ENCODE measurements at places on chromosomes 3 and 15.

GRCh38 chr15:91921188-91921842 lies 67.8 kb downstream of the SLCO3A1 start:
- no peaks in the 10 kb centered on the region for H3K27me3 ChIP-seq
- no peak overlapping the region for H3K27ac ChIP-seq
- no peaks in the 10 kb centered on the region for H3K4me1 ChIP-seq
- DNase-seq: peak; percentile 16
- no peak overlapping the region for H3K4me3 ChIP-seq
- H3K36me3 ChIP-seq: no peaks in the 10 kb centered on the region

DNA sequence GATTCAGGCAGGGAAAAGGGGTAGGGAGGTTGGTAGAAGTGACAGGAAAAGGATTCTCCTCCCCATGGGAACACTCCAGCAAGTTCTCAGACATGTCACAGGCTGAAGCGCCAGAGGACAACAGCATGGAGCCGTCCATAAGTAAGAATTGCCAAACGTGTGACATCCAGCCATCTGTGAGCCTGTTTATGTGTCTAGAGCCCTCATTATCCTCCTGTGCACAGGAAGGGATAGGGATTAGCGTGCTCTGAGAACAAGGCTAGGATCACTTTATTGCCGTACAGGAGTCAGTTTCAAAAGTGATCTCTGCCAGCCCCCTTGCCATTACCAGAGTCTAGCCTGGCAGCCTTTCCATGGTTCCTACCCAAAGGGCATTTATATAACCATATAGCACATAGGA lies 549.5 kb downstream of the NTRK3 start:
- no peak overlapping the region for H3K27ac ChIP-seq
- H3K36me3 ChIP-seq: no peaks in the 10 kb centered on the region
- no peak overlapping the region for H3K4me3 ChIP-seq

DNA sequence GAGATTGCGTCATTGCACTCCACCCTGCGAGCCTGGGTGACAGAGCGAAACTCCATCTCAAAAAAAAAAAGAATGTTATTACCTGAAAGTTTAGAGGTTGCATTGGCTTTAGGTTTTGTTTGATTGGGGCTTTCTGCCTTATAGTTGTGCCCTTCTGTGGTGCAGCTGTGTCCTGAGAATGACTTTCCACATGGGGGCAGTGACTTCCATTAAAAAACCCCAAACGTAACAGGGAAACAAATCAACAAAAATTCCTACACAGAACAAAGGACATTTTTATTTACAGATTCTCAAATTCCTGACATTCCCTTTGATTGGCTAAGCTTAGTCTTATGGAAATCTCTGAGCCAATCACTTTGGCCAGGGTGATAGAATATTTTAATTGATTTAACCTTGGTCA lies 154.1 kb upstream of the GPR149 start:
- DNase-seq: peak; percentile 6
- no peak overlapping the region for H3K4me3 ChIP-seq
- H3K36me3 ChIP-seq: no peaks in the 10 kb centered on the region
- H3K4me1 ChIP-seq: no peaks in the 10 kb centered on the region

DNA sequence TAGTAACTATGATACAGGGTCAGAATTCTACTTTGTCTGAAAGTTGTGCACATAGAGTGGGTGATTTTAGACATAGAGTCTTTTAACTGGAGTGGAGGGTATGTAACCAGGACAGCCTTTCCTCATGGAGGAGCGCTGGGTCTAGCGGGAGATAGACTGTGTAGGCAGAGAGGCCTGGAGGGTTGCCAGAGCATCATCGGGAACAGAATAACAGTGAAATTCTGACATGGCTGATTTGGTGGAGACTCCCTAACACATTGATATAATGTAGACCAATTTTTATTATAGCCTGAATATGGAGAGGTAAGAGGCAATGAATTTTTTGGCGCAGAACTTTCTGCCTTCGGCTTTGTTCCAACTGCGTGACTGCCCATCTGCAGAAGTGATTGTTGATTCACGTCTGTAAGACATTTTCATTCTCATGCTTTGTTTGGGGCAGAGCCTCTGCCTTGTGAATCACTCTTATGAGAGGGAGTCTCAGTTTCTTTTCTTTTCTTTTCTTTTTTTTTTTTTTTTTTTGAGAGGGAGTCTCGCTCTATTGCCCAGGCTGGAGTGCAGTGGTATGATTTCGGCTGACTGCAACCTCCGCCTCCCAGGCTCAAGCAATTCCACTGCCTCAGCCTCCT lies 16.0 kb downstream of the LPP start:
- H3K27me3 ChIP-seq: no peaks in the 10 kb centered on the region
- no peak for DNase-seq
- H3K4me1 ChIP-seq: no peaks in the 10 kb centered on the region
- H3K36me3 ChIP-seq: peaks cover 2% of the 10 kb centered on the region
- H3K27ac ChIP-seq: no peak overlapping the region

GRCh38 chr15:50051811-50052419 lies 67.1 kb downstream of the ATP8B4 start:
- no peak overlapping the region for H3K27ac ChIP-seq
- H3K27me3 ChIP-seq: no peaks in the 10 kb centered on the region
- no peaks in the 10 kb centered on the region for H3K36me3 ChIP-seq
- H3K4me3 ChIP-seq: no peak overlapping the region

GRCh38 chr15:56344336-56344735 lies 20.9 kb upstream of the TEX9 start:
- H3K27ac ChIP-seq: no peak overlapping the region
- H3K27me3 ChIP-seq: no peaks in the 10 kb centered on the region
- no peak overlapping the region for H3K4me3 ChIP-seq
- no peak for DNase-seq

GRCh38 chr3:106242781-106243180 lies 374.0 kb upstream of the CBLB start:
- H3K27me3 ChIP-seq: no peaks in the 10 kb centered on the region
- no peak overlapping the region for H3K4me3 ChIP-seq
- H3K4me1 ChIP-seq: no peaks in the 10 kb centered on the region
- H3K36me3 ChIP-seq: no peaks in the 10 kb centered on the region

DNA sequence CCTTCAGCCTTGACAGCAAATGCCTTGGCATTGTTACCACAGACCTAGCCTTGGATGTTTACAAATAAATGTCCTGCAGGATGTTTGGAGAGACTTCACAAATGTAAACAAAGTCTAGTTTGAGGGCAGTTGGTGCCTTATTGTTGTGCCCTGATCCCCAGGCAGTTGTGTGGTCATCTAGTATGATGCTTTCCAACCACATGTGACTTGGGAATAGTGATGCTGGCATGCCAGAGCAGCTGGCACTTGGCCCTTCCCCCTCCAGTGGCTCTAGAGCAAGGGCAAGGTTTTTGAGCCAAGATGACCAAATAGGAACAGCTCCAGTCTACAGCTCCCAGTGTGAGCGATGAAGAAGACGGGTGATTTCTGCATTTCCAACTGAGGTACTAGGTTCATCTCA lies 258.2 kb downstream of the ADAMTS17 start:
- no peaks in the 10 kb centered on the region for H3K36me3 ChIP-seq
- no peak for DNase-seq
- no peak overlapping the region for H3K4me3 ChIP-seq
- H3K27me3 ChIP-seq: no peaks in the 10 kb centered on the region
- no peaks in the 10 kb centered on the region for H3K4me1 ChIP-seq
- no peak overlapping the region for H3K27ac ChIP-seq

DNA sequence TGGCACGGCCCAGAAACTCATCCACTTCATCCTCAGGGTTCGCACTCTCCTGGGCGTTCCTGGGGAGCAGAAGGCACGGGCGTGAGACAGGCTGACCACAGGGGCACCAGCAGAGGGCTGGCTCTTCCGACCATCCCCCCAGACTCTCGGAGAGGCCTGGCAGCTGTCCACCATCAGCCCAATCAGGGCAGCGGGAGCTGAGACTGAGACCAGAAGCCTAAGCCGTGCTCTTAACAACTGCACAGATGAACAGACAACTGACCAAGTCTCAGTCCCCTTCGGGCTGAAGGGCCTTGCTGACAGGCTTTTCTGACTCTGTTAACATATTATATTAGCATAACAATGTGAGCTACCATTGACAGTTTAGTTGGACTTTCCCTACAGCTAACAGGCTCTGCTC lies 118.0 kb downstream of the SEC22A start:
- no peaks in the 10 kb centered on the region for H3K27me3 ChIP-seq
- no peak overlapping the region for H3K4me3 ChIP-seq
- no peak for DNase-seq
- no peaks in the 10 kb centered on the region for H3K36me3 ChIP-seq

DNA sequence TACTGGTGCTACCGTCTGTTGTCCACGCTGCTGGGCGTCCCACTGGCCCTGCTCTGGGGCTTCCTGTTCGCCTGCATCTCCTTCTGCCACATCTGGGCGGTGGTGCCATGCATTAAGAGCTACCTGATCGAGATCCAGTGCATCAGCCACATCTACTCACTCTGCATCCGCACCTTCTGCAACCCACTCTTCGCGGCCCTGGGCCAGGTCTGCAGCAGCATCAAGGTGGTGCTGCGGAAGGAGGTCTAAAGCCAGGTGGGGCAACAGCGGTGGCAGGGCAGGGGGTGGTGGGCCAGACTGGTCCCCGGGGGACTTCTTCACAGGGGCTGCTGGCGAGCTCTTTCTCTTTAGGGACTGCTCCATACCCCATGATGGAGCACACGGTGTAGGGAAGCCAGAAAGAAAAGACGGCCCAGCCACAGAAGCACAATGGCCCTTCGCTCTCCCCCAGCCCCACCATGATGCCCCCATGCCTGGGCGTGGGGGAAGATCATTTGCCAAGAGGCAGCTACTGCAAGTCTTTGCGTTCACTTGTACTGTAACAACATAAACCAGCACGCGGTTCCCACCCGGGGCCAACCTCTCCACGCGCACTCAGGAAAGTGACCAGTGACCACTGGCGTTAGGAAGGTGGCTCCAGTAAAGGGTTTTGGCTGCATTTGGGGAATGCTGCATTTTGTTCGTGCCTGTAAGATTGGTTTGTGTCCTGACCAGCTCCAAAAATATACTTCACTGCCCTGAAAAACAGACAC lies 12.2 kb downstream of the CAV3 start:
- peaks cover 4% of the 10 kb centered on the region for H3K4me1 ChIP-seq
- no peak overlapping the region for H3K4me3 ChIP-seq
- H3K27ac ChIP-seq: no peak overlapping the region
- no peak for DNase-seq
- no peaks in the 10 kb centered on the region for H3K27me3 ChIP-seq
- no peaks in the 10 kb centered on the region for H3K36me3 ChIP-seq

- no peaks in the 10 kb centered on the region for H3K27me3 ChIP-seq
- no peak overlapping the region for H3K27ac ChIP-seq
- DNase-seq: no peak
- H3K4me3 ChIP-seq: no peak overlapping the region
- H3K36me3 ChIP-seq: no peaks in the 10 kb centered on the region
- no peaks in the 10 kb centered on the region for H3K4me1 ChIP-seq
Measured at GRCh38 chr15:36265422-36265821, 314.0 kb upstream of the CDIN1 start.

DNA sequence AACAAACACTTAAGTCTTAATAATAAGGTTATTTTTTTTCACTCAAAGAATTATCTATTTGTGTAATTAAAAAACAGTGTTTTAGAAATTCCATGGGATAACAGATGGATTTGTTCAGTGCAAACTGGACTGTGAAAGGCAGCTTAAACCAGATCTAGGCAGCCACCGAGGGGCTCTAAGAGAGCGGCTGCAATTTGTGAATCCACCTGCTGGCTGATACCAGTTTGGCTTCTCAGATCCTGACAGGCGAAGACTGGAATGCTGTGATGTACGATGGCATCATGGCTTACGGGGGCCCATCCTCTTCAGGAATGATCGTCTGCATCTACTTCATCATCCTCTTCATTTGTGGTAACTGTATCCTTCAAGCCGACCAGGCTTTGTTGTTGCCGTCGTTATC lies 119.6 kb downstream of the CHDH start:
- H3K4me3 ChIP-seq: no peak overlapping the region
- H3K36me3 ChIP-seq: no peaks in the 10 kb centered on the region
- no peaks in the 10 kb centered on the region for H3K4me1 ChIP-seq
- H3K27ac ChIP-seq: no peak overlapping the region
- no peaks in the 10 kb centered on the region for H3K27me3 ChIP-seq

DNA sequence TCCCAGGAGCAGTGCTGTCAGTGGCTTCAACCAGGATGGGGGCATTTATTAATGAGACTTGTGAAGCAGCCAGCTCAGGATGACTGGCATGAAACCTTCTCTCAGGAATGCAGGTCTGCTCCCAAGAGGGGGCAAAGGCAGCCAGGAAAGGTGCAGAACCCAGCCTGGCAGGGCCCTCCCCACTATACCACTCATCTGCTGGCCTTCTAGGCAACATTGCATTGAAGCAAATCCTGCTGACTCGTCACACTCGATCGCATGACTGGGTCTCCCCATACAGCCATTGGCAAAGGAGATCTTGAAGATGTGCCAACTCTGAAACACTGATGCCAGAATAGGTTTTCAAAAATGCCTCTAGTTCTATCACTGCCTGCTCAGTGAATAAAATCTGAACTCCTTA lies 65.7 kb upstream of the CMTM7 start:
- H3K36me3 ChIP-seq: no peaks in the 10 kb centered on the region
- no peaks in the 10 kb centered on the region for H3K27me3 ChIP-seq
- no peak overlapping the region for H3K4me3 ChIP-seq
- peaks cover 3% of the 10 kb centered on the region for H3K4me1 ChIP-seq

DNA sequence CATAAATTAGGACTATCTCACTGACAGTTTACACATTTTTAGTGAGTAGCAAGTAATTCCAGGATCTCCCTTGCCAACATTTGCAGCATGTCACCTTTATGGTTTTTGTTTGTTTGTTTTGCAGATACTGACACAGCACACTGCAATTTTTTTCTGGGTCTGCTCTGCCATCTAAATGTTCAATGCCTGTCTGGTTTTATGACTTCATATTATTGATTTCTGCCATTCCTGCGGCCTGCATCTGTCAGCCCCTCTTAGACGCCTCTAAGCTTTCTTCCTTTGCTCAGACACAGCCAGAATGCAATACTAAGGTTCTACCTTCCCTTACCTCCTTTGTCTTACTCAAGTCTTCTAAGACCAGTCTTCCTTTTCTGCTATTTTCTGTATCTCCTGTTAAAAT lies 321.2 kb upstream of the AZI2 start:
- H3K36me3 ChIP-seq: no peaks in the 10 kb centered on the region
- no peaks in the 10 kb centered on the region for H3K4me1 ChIP-seq
- H3K4me3 ChIP-seq: no peak overlapping the region

GRCh38 chr3:120170223-120170622 lies 76.0 kb upstream of the GSK3B start:
- H3K27ac ChIP-seq: no peak overlapping the region
- H3K4me1 ChIP-seq: peaks cover 12% of the 10 kb centered on the region
- no peaks in the 10 kb centered on the region for H3K36me3 ChIP-seq
- no peak overlapping the region for H3K4me3 ChIP-seq
- peak; percentile 83 for DNase-seq

DNA sequence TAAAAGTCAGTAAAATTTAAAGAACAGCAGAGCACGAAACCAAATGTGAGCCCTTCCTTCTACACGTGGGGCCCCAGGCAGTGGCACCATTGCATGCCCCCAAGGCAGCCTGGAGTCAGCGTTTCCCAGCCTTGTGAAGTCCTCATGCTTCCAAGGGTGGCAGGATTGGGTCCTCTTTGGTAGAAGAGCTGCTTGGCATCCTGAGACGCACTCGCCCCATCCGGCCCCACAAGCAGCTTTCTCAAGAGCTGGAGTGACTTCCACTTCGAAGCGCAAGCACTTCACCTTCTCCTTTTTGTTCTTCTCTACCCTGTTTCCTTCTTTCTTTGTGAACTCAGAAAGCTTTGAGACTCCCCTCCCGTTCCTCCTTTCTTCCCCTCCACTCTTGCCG lies 34.7 kb downstream of the ZNF710 start:
- DNase-seq: peak; percentile 19
- H3K4me3 ChIP-seq: no peak overlapping the region
- H3K27ac ChIP-seq: peak overlapping the region; percentile 18
- no peaks in the 10 kb centered on the region for H3K27me3 ChIP-seq
